ENCODE measurements at places on chromosomes 3 and 15.

- DNase-seq: no peak
- H3K4me1 ChIP-seq: peaks cover 10% of the 10 kb centered on the region
- peaks cover 73% of the 10 kb centered on the region for H3K27me3 ChIP-seq
- peak overlapping the region; percentile 62 for H3K4me3 ChIP-seq
Measured at GRCh38 chr3:55487381-55488241, 505 bp upstream of the WNT5A start.

DNA sequence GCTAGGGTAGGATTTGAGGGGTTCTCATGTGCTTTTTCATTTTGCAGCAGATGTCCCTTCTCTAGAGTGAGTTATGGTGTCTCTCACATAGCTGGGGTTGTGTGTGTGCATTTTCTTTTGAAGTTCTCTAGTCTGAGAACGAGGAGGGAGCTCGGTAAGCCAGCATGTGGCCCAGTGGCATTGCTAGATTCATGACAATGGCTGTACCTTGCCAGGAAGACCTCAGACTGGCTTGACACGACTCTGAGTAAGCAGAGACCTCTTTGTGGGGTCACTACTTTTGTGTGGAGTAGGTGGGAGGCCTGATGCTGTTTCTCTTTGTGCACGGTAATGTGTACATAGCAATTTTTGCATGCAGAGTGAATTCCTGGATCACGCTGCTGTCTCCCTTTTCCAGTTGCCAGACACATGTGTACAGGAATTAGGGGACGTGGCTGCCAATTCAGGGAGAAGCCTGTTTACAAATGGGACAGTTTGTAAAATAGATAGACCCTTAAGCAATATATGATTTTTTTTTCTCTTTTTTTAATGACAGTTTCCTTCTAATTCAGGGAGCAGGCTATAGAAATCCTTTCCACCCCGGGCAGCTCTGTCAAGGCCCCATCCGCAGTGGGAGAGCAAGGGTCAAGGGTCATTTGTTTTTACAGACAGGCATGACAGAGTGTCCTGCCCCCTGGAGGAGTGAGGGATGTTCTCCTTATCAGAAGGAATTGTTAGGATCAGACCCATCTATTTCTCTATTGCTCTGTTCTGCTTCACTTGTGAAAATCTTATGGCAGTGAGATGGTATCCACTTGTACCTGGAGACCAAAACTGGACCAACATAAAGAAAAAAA, 4.6 kb downstream of the CACNA1D start:
- peaks cover 8% of the 10 kb centered on the region for H3K36me3 ChIP-seq
- H3K4me1 ChIP-seq: peaks cover 8% of the 10 kb centered on the region
- no peak overlapping the region for H3K4me3 ChIP-seq
- H3K27me3 ChIP-seq: peaks cover 68% of the 10 kb centered on the region
- no peak for DNase-seq
- H3K27ac ChIP-seq: no peak overlapping the region

DNA sequence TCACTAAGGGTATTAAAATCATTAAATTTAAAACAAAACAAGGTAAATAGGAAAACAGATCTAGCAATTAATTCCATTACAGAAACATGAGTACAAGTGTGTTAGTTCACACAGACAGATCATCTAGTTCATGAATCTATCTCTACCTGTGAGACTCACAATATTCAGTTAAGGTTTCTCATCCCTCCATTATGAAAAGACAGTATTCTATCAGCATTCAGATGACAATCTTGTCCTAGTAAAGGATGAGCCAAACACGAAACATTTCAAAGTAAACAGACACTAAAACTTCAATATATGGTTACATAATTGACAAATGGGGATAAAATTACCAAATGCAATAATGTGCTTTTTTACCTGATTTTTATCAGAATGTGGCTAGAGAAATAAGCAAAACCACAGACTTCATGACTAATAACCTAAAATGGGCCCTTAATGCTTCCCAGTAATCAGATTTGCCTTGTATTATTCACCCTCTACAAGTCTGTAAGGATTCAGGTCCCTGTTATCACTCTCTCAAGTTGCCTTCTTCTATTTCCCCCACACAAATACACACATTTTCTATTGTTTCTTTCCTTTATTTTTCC, 126.8 kb downstream of the DLG1 start:
- H3K36me3 ChIP-seq: no peaks in the 10 kb centered on the region
- H3K4me3 ChIP-seq: no peak overlapping the region

- DNase-seq: no peak
- no peak overlapping the region for H3K4me3 ChIP-seq
- H3K36me3 ChIP-seq: peaks cover 2% of the 10 kb centered on the region
- H3K4me1 ChIP-seq: no peaks in the 10 kb centered on the region
- H3K27ac ChIP-seq: no peak overlapping the region
Measured at GRCh38 chr15:62549345-62549970, 384.4 kb upstream of the C2CD4B start.

DNA sequence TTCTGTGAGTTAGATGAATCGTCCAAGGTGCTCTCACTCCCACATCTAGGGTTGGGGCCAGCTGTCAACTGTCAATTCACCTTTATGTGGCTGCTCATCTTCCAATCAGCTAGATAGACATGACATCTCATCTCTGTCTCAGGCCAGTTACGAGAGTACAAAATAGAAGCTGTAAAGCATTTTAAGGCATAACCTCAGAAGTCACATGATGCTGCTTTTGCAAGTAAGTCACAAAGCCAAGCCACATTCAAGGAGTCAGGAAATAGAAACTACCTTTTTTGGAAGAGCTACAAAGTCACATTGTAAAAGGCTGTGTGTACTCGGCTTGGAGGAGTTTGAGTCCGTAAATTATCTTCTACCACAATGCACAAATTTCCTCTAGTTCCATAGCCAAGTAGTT, 5.1 kb upstream of the CCR1 start:
- H3K27ac ChIP-seq: no peak overlapping the region
- DNase-seq: no peak
- peaks cover 13% of the 10 kb centered on the region for H3K4me1 ChIP-seq
- H3K36me3 ChIP-seq: no peaks in the 10 kb centered on the region

DNA sequence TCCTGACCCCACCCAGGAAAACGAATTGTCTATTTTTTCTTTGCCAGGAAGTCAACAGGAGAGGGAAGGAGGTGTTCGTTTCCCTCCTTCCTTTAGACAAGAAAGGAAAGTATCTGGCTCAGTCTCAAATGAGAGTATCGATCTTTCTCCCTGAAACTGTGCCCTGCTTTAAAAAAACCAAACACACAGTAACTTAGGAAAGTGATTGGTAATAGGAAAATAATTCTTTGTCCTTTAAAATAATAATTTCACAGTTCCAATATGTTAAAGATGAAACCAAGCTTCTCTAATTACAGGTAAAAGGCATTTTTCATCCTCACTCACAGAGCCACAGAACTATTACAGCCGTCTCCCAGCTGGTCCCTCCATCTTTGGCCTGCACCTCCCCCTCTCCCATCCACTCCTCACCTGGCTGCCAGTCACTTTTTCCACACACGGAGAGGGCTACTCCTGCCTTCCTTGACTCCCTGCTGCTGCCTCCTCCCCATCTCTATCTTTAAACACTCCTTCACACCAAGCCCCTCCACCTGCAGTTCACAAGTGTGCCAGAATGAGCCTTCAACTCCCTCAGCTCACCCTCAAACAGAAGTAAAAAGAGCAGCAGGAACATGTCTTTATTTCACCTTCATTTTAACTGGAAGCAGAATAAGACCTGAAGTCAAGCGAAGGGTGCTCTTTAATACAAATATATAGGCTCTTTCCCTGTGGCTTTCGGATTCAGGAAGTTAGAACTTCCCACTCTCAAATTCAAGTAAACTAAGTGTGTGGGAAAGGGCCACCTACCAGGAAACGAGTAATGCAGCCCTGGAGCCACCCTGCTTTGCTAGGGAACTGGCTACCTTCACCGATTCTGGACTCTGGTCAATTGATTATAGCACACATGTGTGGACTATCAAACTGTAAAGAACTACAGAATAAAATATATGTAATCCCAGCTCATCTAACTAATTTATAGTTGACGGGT, 116.4 kb downstream of the SENP2 start:
- H3K27me3 ChIP-seq: peaks cover 56% of the 10 kb centered on the region
- H3K36me3 ChIP-seq: no peaks in the 10 kb centered on the region
- H3K27ac ChIP-seq: no peak overlapping the region
- H3K4me1 ChIP-seq: peaks cover 3% of the 10 kb centered on the region
- H3K4me3 ChIP-seq: no peak overlapping the region
- DNase-seq: no peak

DNA sequence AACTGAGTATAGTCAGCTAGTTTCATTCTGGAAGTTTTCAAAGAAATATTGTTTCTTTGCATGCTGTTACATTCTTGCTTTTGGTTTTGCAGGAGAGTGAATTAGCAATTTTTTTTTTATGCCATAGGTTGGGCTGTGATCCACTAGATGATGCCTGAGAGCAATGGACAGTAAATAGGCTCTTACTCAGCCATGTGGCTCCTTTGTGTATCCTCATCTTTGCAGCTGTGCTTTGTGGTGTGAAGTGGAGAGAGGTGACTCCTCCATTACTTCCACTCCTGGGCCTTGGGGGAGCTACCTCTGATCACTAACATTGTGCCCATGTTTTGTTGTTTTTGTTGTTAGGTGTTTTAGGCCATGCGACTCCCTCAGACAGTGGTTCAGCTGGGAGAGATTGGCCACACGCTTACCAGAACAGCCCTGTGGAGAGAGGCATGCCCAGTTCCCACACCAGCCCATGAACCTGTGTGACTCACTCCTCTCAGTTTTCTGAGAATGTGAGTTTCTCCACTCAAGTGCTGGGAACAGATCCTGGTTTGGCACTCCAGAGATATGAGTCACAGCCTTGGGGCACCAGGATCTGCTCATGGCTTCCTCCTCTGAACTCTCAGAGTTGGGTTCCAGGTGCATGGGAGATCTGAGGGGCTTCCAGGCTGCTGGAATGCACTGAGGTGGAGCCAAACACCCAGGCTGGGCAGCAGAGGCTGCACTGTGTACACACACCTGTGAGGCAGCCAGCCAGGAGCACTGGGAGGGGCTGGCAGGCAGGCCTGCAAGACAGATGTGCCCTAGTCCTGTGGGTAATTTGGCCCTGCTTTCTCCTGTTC, 785.3 kb downstream of the ROBO2 start:
- H3K27me3 ChIP-seq: no peaks in the 10 kb centered on the region
- H3K27ac ChIP-seq: no peak overlapping the region
- no peaks in the 10 kb centered on the region for H3K4me1 ChIP-seq
- DNase-seq: no peak
- no peak overlapping the region for H3K4me3 ChIP-seq
- no peaks in the 10 kb centered on the region for H3K36me3 ChIP-seq

- no peaks in the 10 kb centered on the region for H3K27me3 ChIP-seq
- peaks cover 2% of the 10 kb centered on the region for H3K4me1 ChIP-seq
- H3K27ac ChIP-seq: no peak overlapping the region
- DNase-seq: no peak
Measured at GRCh38 chr3:126442094-126442855, 33.4 kb downstream of the ZXDC start.

DNA sequence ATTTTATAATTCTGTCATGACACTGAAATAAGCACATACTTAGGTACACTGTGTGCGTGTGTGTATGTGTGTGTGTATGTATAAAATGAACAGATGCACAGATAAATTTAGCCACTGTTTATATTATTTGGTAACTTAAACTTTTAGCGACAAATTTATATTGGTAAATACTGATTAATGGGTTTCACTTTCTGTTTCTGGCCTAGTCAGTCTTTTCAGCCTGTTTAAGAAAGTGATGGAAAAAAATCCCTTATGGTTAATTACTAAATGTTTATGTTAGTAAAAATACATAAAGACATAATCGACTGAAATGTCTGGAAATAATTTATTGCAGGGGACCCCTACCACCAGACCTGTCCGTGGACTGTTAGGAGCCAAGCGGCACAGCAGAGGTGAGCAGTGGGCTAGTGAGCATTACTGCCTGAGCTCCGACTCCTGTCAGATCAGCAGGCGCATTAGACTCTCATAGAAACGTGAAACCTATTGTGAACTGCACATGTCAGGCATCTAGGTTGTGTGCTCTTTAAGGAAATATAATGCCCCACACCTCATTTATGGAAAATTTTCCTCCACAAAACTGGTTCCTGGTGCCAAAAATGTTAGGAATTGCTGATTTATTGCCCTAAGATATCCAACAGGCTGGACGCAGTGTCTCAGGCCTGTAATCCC, 717.4 kb downstream of the SI start:
- H3K27ac ChIP-seq: no peak overlapping the region
- no peaks in the 10 kb centered on the region for H3K4me1 ChIP-seq
- H3K36me3 ChIP-seq: peaks cover 2% of the 10 kb centered on the region
- no peaks in the 10 kb centered on the region for H3K27me3 ChIP-seq
- H3K4me3 ChIP-seq: no peak overlapping the region

GRCh38 chr3:196377321-196377720, 39.1 kb upstream of the TM4SF19 start:
- no peak for DNase-seq
- H3K4me3 ChIP-seq: no peak overlapping the region
- no peaks in the 10 kb centered on the region for H3K27me3 ChIP-seq
- peak overlapping the region; percentile 19 for H3K27ac ChIP-seq
- peaks cover 8% of the 10 kb centered on the region for H3K4me1 ChIP-seq
- peaks cover 8% of the 10 kb centered on the region for H3K36me3 ChIP-seq

DNA sequence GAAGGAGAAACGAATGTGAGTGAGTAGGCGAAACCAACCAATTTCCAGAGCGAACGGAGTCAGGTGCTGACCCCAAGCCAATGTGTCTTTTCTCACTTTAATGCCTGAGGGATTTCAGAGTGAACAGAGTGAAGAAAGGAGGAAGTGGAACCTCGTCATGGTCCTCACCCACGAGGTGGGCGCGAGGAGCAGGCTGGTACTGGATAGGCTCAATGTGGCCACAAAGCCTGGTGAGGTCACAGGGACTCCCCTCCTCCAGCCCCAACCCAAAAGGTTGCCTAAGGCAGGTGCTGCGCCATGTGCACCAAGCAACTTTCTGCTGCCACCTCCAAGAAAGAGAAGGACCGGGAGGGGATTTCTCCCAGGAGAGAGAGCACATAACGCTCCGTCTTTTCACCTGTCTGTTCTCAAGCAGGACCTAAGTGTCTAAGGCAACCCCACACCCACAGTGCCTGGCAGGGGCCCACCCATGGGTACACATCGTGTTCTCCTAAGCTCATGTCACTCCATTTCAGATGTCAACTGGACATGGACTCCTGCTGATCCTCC, 3.8 kb downstream of the NRROS start:
- H3K36me3 ChIP-seq: peaks cover 3% of the 10 kb centered on the region
- peaks cover 65% of the 10 kb centered on the region for H3K4me1 ChIP-seq
- no peaks in the 10 kb centered on the region for H3K27me3 ChIP-seq

DNA sequence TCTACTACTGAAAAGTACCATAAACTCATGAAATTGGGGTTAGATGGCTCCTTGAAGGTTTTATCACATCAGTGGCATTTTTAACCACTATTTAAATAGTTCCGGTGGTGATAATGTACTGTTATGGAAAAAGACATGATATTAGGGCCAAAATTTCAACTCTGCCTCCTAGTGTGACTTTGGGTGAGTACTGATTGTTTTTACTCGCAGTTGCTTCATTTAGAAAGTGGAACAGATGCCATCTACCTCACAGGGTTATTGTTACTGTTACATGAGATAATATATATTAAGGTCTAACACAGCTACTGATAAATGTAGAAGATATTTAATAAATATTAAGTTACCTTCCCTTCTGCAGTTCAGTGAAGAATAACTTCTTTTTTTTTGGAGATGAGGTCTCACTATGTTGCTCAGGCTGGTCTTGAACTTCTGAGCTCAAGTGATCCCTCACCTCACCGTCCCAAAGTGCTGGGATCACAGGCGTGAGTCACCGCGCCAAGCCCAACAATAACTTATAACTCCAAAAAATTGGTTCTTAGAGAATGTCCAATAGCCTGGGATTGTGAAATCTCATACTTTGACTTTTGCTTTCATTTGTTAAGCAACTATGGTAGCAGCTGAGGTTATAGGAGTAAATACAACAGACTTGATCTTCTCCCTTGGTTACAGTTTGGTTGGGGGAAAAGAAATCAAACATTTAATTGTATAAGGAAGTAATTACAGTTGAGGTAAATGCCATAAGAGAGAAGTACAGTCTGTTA, 48.3 kb downstream of the MEF2A start:
- H3K36me3 ChIP-seq: no peaks in the 10 kb centered on the region
- no peak overlapping the region for H3K27ac ChIP-seq
- no peak for DNase-seq
- peaks cover 27% of the 10 kb centered on the region for H3K4me1 ChIP-seq

All from T-helper 17 cell (primary cell).